ENCODE measurements at places on chromosomes 1 and 21.

DNA sequence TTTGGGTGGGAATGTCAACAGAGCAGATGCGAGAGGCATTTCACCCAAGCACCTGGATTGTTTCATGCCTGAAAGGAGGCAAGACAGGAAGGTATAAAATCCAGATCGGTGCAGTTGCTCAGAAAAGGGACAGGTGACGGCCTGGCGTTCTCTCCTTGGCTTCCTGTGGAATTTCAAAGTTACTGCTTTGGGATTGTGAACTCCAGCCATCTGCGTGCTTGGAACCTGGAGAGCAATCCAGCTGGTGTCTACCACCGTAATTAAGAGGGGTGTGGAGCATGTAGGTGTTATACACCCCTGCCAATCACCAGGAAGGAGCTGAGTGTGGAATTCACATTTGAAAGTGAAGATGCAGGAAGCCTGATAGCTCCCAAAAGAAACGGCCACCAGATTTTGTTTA is 286.1 kb downstream of the KIF26B start:
- H3K4me3 ChIP-seq: no peak overlapping the region
- H3K27ac ChIP-seq: no peak overlapping the region
- H3K27me3 ChIP-seq: no peaks in the 10 kb centered on the region
- no peak for DNase-seq

DNA sequence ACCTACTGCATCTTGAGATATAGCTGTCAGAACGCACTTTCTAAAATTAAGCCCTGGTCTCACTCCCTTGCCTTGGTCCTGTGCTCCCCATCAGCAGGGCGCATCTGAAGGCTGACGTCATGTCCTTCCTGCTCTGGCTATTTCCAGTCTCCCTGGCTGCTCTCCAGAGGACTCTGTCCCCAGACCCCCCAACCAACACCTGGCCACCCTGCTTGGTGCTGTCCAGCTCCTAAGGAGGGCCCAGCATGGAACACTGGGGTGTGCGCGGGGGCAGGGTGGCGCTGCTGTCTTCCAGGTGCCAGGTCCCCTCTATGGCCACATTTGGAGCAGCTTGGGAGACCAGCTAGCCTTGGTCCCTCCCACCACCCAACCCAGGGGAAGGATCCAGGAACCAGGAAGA is 8.3 kb downstream of the TNNT2 start:
- H3K4me1 ChIP-seq: no peaks in the 10 kb centered on the region
- H3K4me3 ChIP-seq: no peak overlapping the region
- DNase-seq: no peak

DNA sequence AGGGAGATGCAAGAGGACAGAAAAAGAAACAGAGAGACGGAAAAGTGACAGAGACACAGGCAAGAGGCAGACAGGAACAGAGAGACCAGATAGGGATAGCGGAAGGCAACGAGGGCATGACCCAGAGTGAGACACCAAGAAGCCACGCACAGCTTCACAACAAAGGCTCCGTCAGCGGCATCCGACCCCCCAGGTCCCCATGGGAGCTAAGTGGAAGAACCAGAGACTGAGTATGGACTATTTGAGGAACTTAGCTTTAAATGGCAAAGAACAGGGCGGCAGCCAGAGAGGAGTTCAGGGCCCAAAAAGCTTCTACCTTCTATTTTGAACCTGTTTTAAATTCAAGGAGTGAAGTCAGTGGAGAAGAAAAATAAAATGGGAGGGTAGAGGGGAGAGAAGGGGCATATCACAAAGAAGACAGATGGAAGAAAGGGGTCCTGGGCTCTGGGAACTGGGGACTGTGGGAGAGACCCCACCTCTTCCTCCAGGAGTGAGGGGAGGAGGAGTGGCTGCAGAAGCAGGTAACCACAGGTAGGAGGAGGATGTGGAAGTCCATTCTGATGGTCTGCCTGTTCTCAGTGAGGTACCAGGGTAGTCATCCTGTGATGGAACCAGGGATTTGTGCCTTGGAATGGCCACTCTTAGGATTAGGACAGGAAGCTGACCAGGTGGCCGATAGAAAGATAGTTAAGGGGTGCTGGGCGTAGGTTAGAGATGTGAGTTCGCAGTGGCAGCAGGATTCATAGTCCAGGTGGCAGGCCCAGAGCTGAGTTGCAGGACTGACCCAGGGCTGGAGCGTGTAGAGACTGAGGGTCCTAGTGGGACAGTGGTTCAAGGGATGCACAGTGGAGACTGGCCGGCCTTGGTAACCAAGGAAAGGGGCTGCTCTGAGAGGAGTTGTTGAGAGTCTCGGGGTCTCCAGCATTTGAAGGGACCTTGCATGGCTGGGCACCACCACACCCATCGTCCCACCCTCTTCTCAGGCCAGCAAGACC is 37.7 kb downstream of the CSMD2 start:
- H3K27ac ChIP-seq: no peak overlapping the region
- no peak for DNase-seq
- H3K4me3 ChIP-seq: no peak overlapping the region
- no peaks in the 10 kb centered on the region for H3K4me1 ChIP-seq

DNA sequence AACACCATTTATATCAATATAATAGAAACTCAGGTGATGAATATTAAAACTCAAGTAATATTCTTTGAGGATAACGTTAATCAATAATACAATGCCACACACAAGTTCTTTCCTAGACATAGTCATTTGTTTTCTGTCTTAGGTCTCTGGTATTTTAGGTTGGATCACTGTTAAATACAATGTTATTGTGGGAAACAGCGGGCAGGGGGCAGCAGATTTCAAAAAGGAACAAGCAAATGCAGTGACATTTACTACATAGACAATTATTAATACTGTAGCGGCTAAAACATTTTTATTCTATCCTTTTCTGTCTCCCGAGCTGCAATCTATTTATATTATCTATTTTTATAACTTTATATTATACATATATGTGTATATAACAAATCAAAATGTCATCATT is 186.4 kb upstream of the ZNHIT6 start:
- DNase-seq: peak; percentile 6
- H3K4me3 ChIP-seq: no peak overlapping the region
- no peak overlapping the region for H3K27ac ChIP-seq
- H3K36me3 ChIP-seq: no peaks in the 10 kb centered on the region
- no peaks in the 10 kb centered on the region for H3K4me1 ChIP-seq
- H3K27me3 ChIP-seq: peaks cover 4% of the 10 kb centered on the region

DNA sequence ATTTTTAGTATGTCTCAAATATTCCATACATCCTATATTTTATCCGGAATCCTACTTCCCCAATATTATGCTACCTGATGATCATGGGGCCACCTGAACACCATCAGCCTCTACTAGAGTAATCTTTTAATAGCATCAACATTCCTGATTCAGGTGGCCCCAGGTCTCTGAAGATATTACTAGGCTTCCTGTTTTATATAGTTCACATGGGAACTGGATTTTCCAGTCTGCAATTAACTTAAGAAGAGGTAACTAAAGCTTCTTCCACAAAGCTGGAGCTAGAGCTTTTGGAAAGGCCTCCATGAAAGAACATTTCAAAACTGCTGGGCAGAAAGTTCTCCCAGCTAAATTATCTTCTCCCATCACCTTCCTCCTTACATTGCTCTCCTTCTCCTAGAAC is 72.3 kb upstream of the ADAM30 start:
- no peaks in the 10 kb centered on the region for H3K27me3 ChIP-seq
- H3K36me3 ChIP-seq: peaks cover 20% of the 10 kb centered on the region
- H3K4me1 ChIP-seq: no peaks in the 10 kb centered on the region
- no peak for DNase-seq
- no peak overlapping the region for H3K27ac ChIP-seq
- no peak overlapping the region for H3K4me3 ChIP-seq

DNA sequence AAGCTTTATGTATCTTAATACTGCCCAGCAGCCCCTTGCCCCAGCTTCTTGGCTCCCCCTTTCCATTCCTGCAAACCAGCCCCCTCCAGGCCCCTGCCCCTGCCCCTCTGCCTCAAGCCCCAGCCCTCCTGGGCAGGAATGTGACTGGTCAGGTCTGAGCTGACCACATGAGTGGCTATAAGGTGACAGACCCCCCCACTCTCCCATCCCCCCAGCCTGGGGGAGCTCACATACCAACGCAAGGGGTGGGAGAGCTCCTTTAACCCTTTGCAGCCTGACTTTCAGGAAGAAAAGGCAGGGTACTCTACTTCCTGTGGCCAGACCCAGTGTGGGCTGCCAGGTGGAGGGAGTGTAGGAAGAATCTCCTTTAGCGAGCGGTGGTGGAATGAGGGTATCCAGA is 33.2 kb downstream of the AHDC1 start:
- no peak for DNase-seq
- H3K4me3 ChIP-seq: peak overlapping the region; percentile 57
- H3K27me3 ChIP-seq: peaks cover 6% of the 10 kb centered on the region
- H3K27ac ChIP-seq: no peak overlapping the region
- H3K36me3 ChIP-seq: no peaks in the 10 kb centered on the region

DNA sequence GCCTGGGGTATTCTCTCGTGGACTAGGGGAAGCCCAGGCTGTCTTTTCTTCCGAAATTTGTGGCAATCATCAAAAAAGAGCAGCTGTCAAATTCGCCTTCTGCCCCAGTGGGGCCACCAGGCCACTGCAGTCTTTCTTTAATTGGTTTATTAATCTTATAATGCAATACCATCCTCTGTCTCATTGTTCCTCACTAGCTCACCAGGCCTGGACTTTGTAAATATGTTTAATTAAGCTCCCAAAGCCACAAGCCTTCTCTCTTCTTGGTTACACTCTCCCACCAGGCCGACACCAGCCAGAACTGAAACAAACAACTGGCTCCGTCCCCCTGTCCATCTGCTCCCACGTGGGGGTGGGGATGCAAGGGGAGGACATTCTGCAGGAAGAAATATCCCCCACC is 22.0 kb upstream of the CAMK1G start:
- peaks cover 6% of the 10 kb centered on the region for H3K27me3 ChIP-seq
- no peak overlapping the region for H3K27ac ChIP-seq
- DNase-seq: no peak
- no peak overlapping the region for H3K4me3 ChIP-seq

DNA sequence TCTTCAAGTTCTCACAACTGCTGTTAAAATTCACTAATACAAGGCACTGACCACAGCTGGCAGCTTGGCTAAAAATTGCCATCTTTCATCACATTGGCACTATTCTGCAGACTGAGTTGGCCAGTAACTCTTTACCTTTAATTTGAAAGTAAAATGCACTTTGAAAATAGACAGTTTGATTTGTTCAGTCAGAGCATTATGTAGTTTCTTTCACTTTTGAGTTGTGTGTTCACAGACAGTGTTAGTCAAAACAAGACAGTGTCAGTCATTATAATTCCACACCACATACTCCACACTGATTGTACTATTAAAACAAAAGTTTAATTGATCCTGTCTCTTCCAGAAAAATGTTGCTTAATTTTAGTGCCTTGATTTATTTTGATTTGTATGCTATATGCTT is 160.7 kb downstream of the SDCCAG8 start:
- peaks cover 9% of the 10 kb centered on the region for H3K36me3 ChIP-seq
- no peak overlapping the region for H3K4me3 ChIP-seq
- peaks cover 9% of the 10 kb centered on the region for H3K4me1 ChIP-seq
- no peak overlapping the region for H3K27ac ChIP-seq
- H3K27me3 ChIP-seq: no peaks in the 10 kb centered on the region

DNA sequence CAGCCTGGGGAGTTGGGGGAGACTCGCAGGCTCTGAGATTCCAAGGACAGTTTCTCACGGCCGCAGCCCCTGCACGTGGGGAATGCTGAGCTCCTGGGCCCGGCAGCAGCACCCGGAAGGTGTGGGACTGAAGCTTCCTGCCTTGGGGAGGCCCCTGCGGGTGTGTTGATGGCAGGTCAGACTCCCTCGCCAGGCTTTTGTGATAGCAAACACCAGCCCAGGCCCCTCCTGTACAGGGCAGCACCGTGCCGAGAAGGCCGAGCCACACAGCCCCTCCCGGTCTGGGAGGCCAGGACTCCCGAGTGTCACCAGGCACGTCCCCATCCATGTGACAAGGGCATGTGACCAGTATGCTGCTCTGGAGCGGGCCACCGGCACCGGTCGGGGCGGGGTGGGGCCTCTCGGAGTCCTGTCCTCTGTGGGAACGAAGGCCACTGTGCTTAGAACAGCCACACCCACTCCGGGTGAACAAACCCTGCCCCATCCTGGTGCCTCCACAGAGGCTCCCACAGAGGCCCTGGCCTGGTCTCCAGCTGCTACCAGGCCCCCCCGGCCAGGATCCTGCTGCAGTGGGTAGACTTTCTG is 31.1 kb upstream of the ARHGEF16 start:
- H3K27me3 ChIP-seq: peaks cover 4% of the 10 kb centered on the region
- H3K27ac ChIP-seq: peak overlapping the region; percentile 67
- DNase-seq: no peak
- H3K4me3 ChIP-seq: no peak overlapping the region
- no peaks in the 10 kb centered on the region for H3K36me3 ChIP-seq
- peaks cover 13% of the 10 kb centered on the region for H3K4me1 ChIP-seq

GRCh38 chr1:26357121-26357602 is 3.2 kb upstream of the CRYBG2 start:
- H3K27ac ChIP-seq: no peak overlapping the region
- H3K27me3 ChIP-seq: peaks cover 36% of the 10 kb centered on the region
- H3K4me1 ChIP-seq: peaks cover 41% of the 10 kb centered on the region
- no peak for DNase-seq
- H3K4me3 ChIP-seq: no peak overlapping the region

- peaks cover 8% of the 10 kb centered on the region for H3K36me3 ChIP-seq
- peaks cover 47% of the 10 kb centered on the region for H3K4me1 ChIP-seq
- peak overlapping the region; percentile 94 for H3K27ac ChIP-seq
- DNase-seq: no peak
- peak overlapping the region; percentile 86 for H3K4me3 ChIP-seq
Measured at GRCh38 chr21:37072274-37072987, 440 bp downstream of the PIGP start.

DNA sequence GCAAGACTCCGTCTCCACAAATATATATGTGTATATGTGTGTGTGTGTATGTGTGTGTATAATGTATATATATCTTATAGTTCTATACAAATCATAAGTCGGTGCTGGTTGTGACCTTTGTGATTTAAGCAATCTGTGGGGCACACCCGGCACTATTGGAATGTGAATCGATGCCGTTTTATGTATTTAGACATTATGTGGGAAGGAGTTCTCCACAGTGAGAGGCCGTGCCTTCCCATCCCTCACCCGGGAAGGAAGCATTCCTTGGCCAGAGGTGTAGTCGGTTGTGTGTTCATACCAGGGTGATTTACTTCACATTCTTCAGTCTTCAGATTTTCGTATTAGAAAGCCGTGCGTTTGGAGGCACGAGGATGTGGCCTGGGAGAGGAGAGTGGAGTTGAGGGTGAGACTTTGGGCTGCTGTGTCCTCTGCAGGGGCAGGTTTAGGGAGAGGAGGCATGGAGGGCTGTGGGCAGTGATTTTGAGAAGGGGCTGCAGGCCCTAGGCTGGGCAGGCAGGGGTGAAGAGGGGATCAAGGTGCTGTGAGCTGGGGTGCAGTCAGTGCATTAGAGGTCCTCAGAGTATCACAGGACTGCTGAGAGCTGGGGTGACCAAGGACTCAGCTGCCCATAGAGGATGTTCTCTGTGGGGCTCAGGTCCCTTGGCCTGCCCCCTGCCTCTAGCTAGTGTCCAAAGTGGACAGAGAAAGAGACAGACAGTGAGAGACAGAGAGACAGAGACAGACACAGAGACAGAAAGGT is 57.7 kb downstream of the TRIM11 start:
- H3K27me3 ChIP-seq: no peaks in the 10 kb centered on the region
- peak overlapping the region; percentile 0 for H3K4me3 ChIP-seq
- peaks cover 5% of the 10 kb centered on the region for H3K36me3 ChIP-seq
- H3K4me1 ChIP-seq: no peaks in the 10 kb centered on the region
- DNase-seq: no peak
- peak overlapping the region; percentile 54 for H3K27ac ChIP-seq

Measured in neural crest cell (in vitro differentiated cells).